ENCODE measurements at places on chromosomes 12 and 14.

DNA sequence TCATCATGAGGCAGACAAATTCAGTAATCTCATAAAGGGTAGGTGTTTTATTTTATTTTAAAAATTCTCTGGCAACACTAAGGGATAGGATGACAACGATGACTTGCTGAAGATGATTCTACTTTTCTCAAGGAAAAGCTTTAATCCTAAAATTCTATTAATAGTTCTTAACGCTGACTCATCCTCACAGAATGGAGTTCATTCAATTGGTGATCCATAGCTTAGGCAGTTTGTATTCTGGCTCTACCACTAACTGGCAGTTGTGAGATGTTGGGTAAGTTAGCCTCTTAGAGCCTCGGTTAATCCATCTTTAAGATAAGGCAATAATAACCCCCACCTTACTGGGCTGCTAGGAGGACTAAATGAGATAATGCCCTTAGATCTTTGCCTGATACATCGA is 116.3 kb downstream of the RTN1 start:
- no peak for DNase-seq

DNA sequence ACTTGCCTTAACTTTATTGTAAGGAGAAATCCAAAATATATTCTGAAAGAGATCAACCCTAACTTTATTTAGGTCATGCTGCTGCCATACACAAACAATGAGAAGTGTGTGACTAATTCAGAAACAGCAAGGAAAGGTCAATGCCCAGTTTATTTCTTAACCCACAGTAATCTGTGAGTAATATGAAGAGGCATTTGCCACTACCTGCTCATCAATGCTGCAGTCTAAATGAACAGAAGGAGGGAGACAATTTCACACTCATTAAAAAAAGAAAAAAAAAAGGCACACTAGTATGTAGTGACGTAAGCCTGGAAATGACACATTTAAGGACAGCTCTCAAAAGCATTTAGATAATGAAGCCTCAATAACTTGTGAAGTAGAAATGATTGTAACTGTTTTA is 90.5 kb upstream of the FOXN3 start:
- DNase-seq, result no peak

DNA sequence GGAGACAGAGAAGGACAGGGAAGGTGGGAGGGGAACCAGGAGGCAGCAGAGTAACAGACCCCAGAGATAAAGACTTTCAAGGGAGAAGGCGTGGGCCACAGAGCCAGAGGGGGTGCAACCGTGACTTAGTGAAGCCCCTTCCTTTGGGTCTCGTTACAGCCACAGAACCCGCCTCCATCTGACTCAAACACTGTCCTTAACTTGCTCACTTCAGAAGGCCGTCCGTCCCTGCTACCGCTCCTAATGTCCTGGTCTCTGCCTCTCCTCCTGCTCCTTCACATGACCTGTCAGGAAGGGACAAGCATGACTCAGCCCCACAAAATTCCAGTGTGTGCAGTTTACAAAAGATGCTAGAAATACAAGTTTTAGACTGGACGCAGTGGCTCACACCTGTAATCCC is 18.0 kb downstream of the RIMBP2 start:
- DNase-seq, result no peak

- no peak for DNase-seq
These were observed 5.9 kb downstream of the KRT86 start for GRCh38 chr12:52280319-52280795.

- peak; percentile 52 for DNase-seq
These were observed 65.3 kb downstream of the FOXN3 start for GRCh38 chr14:89351516-89352404.

DNA sequence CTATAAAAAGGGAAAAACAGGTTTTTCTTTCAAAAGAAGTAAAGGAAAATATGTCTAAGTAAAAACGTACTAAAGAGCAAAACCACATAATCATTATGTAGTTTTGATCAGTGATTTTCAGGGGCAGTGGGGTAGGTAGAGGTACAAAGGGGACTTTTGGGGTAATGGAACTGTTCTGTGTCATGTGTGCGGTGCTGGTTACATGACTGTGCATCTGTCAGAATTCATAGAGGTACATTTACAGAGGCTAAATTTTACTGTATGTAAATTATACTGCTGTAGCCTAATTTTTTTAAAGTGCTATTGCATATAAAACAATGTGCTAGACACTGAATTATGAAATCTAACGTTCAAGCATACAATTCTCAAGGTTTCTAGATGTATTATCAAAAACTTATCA is 2.0 kb downstream of the ESR2 start:
- no peak for DNase-seq

GRCh38 chr14:39113685-39114072 is 444 bp upstream of the GEMIN2 start:
- no peak for DNase-seq

GRCh38 chr14:68793734-68794129 is 865 bp upstream of the ZFP36L1 start:
- DNase-seq, result no peak

DNA sequence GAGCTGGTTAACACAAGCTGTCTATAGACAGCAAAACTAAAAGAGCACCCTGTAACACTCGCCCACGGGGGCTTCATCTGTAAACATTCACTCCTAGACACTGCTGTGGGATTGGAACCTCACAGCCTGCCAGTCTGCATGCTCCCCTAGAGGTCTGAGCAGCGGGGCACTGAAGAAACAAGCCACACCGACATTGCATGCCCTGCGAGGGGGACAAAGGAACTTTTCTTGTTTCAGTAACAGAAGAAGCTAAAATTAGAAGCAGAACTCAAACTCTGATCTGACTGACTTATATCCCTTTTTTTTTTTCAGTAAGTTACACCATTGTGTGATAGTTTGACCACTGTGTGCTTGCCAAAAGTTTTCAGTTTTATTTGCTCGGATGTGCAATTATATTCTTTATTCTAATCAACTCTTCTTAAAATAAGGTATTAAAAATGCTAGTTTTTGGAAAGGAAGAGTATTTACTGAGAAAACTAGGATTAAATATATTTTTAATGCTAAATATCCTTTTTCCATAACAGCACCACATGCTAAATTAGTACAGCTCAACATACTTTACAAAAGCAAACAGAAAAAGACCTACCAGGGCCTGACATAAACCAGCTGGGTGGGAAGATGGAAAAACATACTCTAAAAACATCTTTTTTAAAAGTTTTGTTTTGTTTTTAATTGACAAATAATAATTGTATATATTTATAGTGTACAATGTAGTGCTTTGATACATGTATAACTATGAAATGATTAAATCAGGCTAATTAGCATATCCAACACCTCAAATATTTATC is 100.2 kb downstream of the EPS8 start:
- DNase-seq, result no peak

DNA sequence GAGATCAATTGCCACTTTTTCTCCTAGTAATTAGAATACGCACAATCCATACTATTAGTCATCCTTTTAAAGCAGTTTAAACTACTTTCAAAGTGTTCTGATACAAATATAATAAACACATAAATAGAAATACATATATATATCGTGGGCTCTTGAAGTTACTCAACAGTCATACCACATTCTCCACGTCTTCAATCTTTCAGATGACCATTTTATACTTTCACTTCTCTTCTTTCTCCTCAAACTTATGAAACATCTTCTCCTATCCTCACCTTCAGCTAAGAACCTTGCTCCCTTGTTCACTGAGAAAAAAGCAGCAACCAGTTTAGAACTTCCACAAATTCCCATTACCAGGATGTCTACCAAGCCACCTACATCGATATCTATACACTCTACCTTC is 19.2 kb downstream of the CEP290 start:
- no peak for DNase-seq

DNA sequence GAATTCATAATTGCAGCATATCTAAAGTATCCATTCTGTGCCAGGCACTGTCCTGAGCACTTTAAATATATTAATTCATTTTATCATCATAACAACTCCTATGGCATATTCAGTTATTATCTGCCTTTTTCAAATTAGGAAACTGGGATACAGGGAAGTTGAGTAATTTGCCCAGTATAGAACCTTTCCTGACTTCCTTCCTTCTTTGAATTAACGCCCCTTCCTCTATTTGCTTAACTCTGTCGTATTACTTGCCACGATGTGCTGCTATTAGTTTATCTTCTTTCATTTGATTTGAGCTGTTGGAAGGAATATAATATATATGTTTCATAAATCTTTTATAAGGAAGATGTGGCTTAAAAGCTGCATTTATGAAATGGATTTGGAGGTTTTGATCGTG is 25.4 kb upstream of the FAM177A1 start:
- no peak for DNase-seq

GRCh38 chr12:47307680-47308399 is 228.1 kb upstream of the AMIGO2 start:
- DNase-seq, result peak; percentile 72

DNA sequence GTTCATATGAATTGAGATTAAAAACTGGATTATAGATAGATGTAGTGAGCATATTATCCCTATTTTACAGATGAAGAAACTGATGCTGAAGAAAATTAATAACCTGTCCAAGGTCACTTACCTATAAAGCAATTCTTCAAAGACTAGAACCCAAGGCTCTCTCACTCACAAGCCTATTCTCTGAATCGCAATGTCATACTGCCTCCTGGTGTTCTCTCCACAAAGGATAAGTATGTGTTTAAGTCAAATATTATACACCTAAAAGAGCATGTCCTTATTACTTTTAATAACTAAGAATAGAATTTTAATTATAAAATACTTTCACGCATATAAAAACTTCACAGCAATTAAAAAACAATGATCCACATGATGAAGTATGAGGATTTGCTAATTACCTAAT is 721.3 kb upstream of the USP15 start:
- no peak for DNase-seq

- DNase-seq, result no peak
These were observed 22.8 kb upstream of the PYGL start for GRCh38 chr14:50967103-50967502.

GRCh38 chr12:3888659-3889058 is 15.5 kb upstream of the PARP11 start:
- no peak for DNase-seq

DNA sequence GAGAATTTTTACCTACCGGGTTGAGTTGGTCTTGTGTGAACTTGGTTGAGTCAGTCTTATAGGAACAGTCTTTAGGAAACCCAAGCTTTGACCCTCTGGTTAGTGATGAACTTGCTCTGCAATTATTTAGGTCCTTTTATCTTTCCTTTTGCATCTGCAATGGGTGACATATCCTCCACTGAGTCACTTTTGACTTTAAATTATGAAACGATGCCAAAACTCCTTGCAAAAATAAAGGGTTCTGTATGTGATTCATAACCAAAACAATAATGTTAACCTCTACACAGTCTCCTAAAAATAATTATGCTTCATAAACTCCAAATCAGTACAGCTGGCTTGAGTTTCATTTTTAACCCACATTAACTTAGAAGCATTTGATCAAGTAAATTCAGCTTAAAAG is 979.4 kb downstream of the GALC start:
- no peak for DNase-seq

DNA sequence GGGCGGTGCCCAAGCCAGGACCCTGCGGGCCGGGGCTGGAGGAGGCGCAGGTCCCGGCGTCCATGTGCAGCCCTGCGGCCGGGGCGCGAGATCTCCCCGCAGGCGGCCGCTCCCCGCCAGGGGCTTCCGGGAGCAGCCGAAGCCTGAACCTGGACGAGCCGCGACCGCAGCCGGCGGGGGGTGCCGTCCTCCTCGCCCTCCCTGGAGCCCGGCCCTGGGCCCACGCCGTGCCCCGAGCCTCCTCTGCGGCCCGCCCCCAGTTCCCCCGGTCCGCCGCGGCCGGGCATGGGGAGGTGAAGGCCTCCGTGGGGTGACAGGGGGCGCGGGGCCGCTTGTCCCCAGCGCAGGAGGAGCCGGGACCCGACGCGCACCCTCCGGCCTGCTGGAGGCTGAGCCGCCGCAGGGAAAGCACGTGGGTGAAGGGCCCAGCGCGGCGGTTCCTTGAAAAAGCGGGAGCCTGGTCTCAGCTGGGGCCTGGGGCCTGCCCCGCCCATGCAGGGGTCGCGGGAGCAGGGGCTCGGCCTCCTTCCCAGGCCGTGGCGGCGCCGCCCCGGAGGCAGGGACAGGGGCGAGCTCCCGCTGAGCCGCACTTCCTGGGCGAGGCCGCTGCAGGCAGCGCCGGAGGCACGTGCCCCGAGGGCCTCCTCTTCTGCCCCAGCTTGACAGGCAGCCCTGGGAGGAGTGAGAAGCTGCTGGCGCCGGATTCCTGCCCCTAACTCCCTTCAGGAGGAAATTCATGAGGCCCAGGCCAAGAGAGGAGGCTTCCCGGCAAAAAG is 55.6 kb upstream of the PPP2R5C start:
- DNase-seq, result no peak

- DNase-seq, result no peak
These were observed 820.7 kb upstream of the FBXO33 start for GRCh38 chr14:40252817-40253447.

GRCh38 chr12:96719660-96720362 is 187.2 kb upstream of the NEDD1 start:
- no peak for DNase-seq

DNA sequence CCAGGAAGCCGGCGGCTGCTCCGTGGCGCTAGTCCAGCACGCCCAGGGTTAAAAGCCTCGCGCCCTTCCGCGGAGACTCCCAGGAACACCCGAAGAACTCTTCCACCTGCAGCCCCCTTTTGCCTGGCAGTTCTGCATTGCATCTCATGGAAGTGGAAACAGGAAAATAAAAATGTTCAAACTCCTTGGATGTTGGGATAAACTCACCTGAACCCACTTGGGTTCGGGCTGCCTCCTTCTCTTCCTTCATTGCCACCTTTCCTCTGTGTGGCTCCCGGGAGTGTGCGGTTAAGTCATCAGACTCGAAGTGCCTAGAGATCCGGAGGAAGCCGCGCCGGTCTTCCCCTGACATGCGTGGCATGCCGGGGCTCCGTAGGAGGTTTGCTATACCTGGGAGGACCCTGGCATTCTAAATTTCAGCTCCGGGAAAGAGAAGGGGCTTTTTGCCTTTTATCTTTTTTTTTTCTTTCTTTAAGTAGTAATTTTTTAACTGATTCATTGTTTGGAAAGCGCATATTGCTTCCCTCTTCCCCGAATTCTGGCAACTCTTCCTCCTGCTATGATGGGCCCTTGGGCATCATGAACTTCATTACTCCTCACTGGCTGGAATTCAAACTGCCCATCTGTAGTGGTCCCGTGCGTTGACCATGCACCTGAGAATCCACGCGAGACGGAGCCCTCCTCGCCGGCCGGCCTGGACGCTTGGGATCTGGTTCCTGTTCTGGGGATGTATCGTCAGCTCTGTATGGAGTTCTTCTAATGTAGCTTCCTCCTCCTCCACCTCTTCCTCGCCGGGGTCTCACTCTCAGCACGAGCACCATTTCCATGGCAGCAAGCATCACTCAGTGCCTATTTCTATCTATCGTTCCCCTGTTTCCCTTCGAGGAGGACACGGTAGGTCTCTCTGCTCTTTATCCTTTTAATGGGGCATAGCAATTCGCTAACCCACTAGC is 931.4 kb downstream of the DIO2 start:
- no peak for DNase-seq

DNA sequence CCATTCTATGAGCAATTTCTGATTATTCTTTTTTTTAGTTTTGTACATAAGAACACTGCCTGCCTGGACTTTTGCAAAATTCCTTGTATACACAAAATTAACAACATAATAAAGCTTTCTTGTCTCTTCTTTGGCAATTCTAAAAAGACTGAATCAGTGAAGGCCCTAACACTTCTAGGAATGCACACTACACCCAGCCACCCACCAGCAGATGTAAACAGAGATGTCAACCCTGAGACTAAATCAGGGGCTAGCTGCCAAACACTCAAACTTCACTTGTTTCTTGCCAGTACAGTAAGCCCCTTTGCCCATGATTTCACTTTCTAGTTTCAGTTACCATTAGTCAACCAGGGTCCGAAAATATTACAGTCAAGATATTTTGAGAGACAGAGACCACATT is 15.5 kb downstream of the DCAF5 start:
- DNase-seq, result no peak

Measured in HuH-7.5 (cell line).